ENCODE measurements at places on chromosomes 1 and 21.

DNA sequence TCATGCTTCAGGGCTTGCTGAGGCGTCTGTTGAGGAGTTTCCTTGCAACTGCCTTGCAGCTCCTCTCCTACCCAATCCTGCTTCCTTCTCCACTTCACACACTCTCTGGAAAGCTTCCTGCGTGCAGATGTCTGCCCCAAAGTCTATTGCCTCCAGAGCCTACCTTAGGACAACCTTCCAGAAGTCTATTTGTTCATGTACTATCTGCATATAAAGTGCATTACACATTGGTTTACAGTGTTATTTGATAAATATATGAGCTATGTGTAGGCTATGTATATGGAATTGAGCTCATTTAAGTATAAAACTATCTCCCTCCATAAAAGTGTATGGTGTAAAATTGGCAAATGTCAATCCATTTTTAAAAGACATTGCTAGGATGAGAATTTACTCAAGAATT is 9.8 kb downstream of the PTGFR start:
- DNase-seq = no peak

DNA sequence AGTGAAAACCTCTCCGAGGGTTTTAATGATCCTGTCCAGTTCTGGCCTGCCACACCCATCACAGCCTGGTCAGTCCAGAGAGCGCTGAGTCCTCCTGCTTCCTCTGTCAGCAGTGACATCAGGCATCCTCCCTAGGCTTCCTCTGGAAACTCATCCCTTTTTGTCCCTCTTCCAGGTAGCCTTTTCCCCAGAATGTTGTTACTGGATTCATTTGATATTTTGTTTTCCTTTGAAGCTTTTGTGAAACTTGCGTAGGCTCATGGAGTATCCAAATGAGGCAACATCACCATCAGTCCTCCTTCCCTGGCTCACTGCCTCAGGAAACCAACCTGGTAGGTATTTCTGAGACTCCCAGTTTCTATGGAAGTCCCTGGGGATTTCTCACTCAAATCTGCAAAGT is 27.0 kb upstream of the IGSF3 start:
- no peak for DNase-seq

GRCh38 chr1:64539781-64540218 is 69.9 kb downstream of the CACHD1 start:
- no peak for DNase-seq

GRCh38 chr1:223177681-223178080 is 34.6 kb upstream of the TLR5 start:
- peak; percentile 50 for DNase-seq

DNA sequence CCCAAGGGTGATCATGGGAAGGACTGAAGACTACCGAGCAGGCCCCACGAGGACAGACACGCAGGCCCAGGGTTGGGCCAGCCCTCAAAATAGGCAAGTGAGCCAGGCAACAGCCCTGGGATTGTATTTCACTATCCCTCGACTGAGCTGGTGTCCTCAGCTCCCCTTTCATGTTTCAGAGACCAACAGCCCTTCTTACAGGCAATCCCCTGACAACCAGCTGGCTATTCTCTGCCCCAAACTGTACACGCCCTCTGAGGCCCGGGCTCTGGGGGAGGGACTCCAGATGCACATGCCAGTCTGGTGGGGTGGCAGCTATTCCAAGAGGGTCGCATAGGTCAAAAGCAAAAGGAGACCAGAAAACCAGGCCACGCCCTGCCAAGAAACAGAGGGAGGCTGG is 243.0 kb downstream of the TOMM20 start:
- no peak for DNase-seq

- no peak for DNase-seq
These were observed 94.8 kb downstream of the TGFBR3 start for GRCh38 chr1:91791103-91791502.

GRCh38 chr1:227356620-227357146 is 38.4 kb upstream of the CDC42BPA start:
- DNase-seq = no peak

GRCh38 chr1:9250411-9251381 is 16.1 kb downstream of the H6PD start:
- DNase-seq = no peak

DNA sequence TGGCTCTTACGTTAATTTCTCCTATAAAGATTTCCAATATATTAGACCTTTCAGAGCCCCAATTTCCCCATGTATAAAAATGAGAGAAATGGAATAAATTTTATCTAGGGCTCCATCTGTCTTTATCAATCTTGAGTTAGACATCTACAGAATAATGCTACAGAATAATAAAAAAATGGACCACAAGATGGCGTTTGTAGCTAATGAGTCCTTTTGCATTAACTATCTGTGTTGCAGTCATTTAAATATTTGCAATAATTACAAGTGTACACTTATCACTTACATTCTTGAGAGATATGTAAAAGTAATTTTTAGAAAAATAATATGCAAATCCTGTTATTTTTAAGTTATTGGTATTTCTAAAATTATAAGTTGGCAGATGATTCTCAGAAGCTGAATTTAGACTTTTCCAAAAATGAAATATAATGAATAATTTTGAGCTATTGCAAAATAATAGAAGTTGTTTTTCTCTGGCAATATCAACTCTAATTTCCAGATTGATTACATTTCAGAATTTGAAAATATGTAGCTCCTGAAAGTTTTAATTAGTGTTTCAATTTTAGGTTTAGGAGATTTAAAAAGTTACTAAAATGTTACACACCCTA is 87.7 kb downstream of the SNX7 start:
- no peak for DNase-seq

- DNase-seq = peak; percentile 65
These were observed 43.5 kb downstream of the CHIA start for GRCh38 chr1:111334169-111334568.

DNA sequence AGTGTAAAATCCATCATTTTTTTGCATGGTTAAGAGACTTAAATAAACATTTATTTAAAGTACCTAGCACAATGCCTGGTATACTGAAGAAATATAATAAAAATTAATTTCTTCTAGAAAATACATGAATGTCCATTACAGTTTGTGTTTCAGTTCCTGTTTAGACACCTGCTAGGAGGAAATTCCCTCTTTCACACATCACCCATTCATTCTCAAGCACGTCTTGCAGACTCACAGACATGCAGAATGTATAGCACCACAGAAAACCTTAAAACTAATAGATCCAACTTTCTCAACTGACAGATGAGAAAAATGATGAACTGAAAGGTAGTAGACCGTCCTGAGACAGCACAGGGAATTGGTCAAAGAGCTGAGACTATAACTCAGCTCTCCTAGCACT is 172.2 kb upstream of the C8B start:
- DNase-seq = no peak

DNA sequence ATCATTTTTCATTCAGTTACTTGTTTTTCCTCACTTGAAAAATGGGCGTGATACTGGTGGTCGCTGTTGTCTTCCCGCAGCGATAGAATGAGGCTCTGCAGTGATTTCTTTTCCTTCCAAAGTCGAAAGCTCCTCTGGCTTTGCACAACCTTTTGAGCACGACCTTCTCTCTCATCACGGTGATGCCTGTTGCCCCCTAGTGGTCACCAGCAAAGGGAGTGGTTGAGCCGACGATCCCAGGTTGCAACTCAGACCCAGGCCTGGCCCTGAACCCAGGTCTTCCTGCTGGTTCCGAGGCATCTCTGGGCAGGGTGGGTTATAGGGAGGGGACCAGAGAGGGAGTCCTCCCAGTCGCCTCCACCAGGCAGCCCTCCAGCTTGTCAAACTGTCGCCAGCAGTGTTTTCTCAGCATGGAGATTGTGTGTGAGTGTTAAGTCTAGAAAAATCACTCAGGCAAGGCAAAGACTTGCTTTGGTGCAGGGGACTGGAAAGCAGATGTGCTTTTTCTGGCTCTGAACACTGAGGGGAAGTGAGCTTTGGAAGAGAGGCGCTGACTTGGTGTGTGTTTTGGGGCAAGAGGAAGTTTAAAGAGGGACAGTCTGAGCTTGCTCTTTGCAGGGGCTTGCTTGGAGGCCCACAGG is 285.3 kb downstream of the CAMTA1 start:
- DNase-seq = peak; percentile 36

DNA sequence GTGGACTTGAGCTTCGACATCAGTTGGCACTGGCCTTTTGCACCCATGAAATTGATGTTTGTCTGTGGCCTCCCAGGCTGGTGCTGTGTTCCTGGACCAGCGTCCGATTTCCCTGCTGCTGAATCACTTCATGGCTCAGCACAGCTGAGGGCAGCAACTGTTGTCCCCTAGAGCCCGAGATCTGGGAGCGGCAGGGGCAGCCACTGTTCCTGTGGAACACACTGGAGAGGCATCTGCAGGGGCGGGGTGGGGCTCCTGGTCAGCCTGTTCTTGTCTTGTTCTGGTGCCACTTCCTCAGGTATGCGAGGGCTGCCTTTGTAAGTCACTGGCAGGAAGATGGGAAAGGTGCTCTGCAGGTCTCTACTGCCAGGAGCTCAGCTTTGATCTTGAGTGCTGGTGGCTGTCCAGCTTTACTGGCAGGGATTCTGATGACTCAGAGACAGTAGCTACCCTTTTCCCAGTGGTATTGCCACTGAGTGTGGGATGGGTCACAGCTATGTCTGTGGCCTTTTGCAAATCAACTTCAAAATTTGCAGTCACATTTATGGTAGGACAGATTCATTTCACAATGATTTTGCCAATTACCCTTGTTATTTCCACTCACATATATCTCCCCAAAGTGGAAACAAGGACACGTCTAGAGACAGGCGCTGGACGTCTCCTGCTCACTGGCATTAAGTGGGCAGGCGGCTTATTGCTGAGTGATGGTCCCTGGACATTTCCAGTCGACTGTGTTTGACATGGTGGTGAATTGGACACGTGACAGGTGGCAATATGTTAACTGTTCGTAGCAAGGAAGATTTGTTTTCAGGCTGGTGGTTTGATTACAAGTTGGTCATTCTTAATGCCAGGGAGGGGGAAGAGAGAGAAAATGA is 15.3 kb downstream of the AGPAT3 start:
- no peak for DNase-seq
